ENCODE measurements at places on chromosomes 7 and 10.
A peak's percentile ranks its signal among the peaks of the same experiment; 100 is the strongest.

GRCh38 chr7:68014031-68014736, 1017.6 kb downstream of the TYW1 start:
- no peak for DNase-seq

- no peak for DNase-seq
These were observed 6.6 kb downstream of the FASTK start for GRCh38 chr7:151073990-151074389.

DNA sequence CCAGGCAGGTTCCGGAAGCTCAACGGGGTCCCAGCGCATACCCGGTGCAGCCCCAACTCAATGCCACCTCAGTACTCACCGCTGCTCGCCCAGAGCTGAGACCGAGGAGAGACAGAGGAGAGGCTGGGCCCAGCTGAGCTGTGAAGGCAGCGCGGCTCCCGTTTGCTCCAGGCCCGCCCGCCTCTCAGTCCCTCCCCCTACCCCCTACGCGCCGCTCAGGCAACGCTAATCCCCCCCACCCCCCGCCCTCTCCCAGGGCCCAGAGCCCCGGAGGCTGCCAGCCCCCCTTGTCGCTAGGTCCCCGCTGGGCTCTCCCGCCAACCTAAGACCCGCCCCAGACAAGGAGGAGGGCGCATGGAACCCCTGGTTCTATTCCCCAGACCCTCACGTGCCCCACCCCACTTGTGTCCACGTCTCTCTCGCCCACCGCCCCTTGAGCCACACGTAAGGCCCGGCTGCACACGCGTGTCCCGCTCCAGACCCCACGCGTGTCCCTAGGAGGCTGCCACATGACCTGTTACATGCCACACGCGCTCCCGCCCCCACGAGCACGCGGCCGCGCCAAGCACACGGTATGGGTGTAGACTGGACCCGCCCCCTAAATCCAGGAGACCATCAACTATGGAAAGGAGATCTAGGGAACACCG, at the start of gene PSD:
Gene PSD, minus strand, starts transcription at position 164 of the 647 bp plus-strand sequence. CDS start 1,747 bp downstream, outside the sequence.
- DNase-seq, result peak; percentile 33

- no peak for DNase-seq
These were observed 107.7 kb downstream of the TACC2 start for GRCh38 chr10:122096705-122097104.

- no peak for DNase-seq
These were observed 356.7 kb downstream of the HPSE2 start for GRCh38 chr10:98878921-98879320.

DNA sequence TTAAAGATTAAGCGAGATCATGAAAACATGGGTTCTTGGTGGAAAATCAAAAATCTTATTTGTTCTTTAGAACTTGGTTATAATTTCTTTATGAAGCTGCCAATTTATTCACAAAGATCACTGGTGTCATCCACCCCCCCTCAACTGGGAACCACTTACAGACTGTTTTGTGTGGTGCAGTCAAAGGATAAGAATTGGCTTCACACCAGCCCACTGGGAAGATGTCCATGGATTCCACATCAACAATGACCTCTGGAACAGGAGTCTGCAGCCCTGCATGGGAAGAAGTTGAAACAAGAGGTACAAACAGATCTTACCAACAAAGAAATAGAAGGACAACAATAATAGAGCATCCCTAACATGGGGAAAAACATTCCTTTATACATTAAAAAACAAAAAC, 205.2 kb downstream of the SFMBT2 start:
- no peak for DNase-seq

- no peak for DNase-seq
These were observed 12.2 kb downstream of the HOXA1 start for GRCh38 chr7:27083646-27084045.

DNA sequence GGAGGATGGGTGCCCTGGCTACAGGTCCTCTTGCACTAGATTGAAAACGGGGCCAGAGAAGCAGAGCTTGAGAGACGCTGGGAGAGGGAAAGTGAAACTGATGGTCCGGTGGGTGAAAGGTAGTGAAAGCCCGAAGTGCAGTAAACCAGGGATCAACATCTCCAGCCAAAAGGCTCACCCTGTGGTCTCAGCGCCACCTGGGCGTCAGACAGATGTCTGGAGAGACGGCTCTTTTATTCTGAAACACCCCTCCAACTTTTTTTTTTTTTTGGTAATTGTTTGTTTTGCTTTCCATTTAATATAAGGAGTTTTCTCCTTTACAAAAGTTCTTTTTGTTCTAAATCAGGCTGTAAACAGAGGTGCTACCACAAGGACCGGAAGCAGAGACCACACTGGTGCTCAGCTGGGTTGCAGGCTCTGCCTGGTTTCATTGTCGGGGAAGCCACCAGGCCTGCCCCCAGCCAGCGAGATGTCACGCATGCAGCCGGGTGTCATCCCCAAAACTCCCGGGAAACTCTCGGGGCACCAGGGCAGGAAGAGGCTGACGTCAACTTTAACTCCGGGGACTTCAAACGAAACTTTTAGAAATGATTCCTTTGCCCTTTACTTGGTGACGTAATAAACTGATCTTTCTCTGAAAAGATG, 11.2 kb downstream of the IL2RA start:
- DNase-seq, result no peak

DNA sequence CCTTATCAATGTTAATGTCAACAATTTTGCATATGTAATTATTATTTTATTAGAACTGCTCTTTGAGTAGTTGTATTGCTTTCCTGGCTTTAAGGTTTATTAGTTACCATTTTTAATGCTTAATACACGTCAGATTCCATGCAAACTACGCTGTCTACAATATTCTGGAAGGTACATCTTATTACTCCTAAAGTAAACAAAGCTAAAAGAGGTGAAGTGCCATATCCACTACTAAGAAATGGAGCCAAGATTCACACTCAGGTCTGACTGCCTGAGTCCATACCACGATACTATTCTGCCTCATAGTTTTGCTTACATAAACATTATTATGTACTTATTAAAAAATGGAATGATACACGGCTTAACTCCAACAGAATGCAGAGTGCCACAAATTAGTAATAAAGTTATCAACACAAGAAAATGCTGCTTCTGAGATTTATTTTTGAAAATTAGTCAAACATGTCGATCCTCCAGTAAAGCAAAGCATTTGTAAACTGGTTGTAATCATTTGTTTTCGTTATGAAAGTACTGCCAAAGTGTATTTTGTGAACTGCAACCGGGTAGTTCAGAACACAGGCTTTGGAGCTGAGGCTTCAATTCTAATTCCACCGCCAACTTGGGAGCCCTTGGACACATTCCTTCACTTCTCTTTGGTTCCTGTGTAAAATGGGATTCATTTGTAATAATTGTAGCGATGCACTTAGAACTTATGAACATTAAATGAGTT, 1.1 kb upstream of the DMTF1 start:
- no peak for DNase-seq

GRCh38 chr7:55500117-55500756, 72.1 kb downstream of the VOPP1 start:
- no peak for DNase-seq

DNA sequence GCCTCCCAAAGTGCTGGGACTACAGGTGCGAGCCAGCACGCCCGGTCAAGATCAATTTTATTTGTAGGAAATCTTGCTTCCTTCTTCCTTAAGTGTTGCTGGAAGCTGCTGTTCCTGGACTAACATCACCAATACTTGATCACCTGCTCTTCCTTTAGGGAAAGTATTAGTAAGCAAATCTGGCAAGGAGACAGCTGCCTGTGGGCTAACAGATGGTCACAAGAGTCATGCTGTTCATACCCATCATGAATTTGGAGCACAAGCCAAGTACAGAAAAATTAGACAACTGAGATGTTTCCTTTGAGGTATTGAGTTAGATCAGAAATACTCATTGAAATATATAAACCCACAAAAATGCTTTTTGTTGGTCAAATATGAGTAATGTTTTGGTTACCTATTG, 27.9 kb downstream of the BAIAP2L1 start:
- DNase-seq, result peak; percentile 83

DNA sequence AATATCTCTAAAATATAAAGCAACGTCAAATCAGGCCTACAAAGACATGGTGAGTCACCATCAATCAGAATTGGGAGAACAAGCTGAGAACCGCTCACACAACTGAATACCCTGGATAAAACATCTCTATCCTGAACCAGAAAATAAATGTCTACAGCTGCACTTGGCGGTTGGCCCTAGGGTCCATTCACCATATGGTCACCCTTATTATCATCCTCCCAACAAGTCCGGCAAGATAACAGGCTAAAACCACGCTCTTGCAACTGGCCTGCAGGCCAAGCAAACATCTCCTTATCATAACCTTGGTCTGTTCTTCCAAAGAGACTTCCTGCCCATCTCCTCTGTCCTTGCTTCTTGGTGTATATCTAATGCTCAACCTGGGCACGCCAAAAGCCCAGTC, 310.7 kb downstream of the CALN1 start:
- DNase-seq, result no peak

GRCh38 chr10:132601567-132601966, 64.0 kb downstream of the INPP5A start:
- no peak for DNase-seq

- DNase-seq, result no peak
These were observed 2.6 kb downstream of the ZNF655 start for GRCh38 chr7:99560834-99561736.

GRCh38 chr7:28579571-28579970, 167.3 kb downstream of the CREB5 start:
- DNase-seq, result no peak

DNA sequence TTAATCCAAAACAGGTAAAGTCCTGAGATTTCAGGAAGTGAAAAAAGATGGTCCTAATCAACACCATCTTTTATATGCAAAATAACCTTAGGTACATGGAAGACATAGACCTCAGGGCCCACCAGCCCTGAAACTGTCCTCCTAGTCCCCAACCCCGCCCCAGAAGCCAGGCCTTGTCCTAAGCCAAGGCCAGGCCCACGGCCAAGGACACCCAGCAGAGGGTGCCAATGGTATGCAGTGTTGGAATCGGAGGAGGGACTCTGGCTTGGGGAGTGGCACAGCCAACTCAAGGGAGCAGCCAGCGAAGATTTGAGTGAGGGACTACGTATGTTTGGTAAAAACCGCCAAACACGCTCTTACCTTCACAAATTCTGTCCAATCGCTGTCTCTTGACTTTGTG, 96.7 kb downstream of the ZRANB1 start:
- no peak for DNase-seq

DNA sequence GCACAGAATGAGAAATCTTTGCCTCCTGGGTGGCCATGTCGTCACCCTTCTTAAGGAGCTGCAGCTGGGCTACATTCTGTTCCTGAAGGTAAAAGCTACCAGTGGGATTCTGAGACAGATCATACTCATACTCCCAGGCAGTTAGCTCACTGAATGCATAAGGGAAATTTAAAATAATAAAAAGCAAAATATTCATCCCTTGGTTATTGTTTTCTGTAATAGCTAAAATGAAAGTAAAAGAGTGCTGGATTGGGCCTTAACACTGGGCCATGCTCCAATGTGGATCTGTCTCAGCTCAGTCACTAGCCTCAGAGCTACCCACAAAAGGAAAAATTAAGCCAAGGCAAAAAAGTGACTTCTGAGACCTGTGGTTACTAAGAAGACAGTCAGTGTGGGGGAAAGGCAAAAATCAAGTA, 8.9 kb upstream of the DYNC2I1 start:
- no peak for DNase-seq

- no peak for DNase-seq
These were observed 196.0 kb downstream of the REEP3 start for GRCh38 chr10:63717027-63717715.

All from NCI-H524 treated with DMSO at 0.1 percent for 48 hours (cell line).